ENCODE measurements at places on chromosomes 4 and X. TPM values are rescaled to one million over a fixed set of nuclear protein-coding genes. Genes with fewer than 3 reads are reported as not detected.
A peak's percentile ranks its signal among the peaks of the same experiment; 100 is the strongest.

The CDKL2 gene
- total RNA-seq = 3.1 TPM

The CENPVL1 gene
- total RNA-seq = not detected

The GRIA2 gene
- 44.1 TPM for total RNA-seq

The GRIA3 gene
- total RNA-seq = 13.8 TPM

The RPL10 gene
- total RNA-seq = 3,922 TPM

The SCD5 gene
- 30.3 TPM for total RNA-seq

The REPS2 gene
- 68.4 TPM for total RNA-seq

The CUL4B gene
- total RNA-seq = 88.1 TPM

DNA sequence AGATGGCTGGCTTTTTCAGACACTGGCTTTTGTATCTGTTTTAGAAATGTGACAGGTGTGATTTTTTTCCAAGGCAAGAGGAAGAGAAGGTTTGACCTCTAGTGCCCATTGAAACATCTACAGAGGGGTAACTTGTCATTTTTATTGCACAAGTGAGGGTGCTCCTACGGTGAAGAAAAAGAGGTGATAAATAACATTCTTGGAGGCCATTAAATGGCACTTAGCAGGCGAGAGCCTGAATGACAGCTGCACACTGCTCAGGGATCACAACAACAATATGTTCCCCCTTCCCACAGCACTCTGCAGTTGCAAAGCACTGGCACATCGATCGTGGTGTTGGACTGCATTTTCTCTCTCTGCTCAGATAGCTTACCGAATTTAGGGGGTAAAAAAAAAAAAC, 22.9 kb downstream of the FAM184B start:
- DNase-seq = no peak
- no peak overlapping the region for H3K4me3 ChIP-seq
- H3K4me1 ChIP-seq = no peaks in the 10 kb centered on the region
- no peaks in the 10 kb centered on the region for H3K27me3 ChIP-seq
- no peaks in the 10 kb centered on the region for H3K36me3 ChIP-seq
- no peak overlapping the region for H3K27ac ChIP-seq

DNA sequence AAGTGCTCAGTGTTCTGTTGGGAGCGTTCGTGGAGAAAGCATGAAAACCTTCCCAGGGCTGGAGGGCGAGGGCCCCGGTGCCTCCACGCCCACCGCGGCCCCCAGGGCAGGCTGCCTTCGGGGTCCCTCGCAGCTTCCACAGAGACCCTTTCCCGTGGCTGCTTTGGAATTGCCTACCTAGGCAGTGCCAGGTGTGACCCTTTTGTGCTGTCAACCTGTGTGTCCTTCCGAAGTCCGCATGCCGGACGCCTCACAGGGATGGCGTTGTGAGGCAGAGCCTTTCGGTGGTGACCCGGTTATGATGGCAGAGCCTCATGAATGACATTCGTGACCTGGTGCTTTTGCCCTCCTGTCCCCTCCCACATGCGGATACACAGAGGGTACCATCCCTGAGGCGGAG, 17.4 kb downstream of the TMEM175 start:
- H3K4me1 ChIP-seq = no peaks in the 10 kb centered on the region
- DNase-seq = no peak
- no peaks in the 10 kb centered on the region for H3K27me3 ChIP-seq
- H3K27ac ChIP-seq = no peak overlapping the region
- H3K36me3 ChIP-seq = no peaks in the 10 kb centered on the region

- no peak overlapping the region for H3K4me3 ChIP-seq
- H3K36me3 ChIP-seq = no peaks in the 10 kb centered on the region
- H3K27me3 ChIP-seq = no peaks in the 10 kb centered on the region
- DNase-seq = no peak
- H3K4me1 ChIP-seq = no peaks in the 10 kb centered on the region
Observed at GRCh38 chr4:54842226-54842625, 184.5 kb downstream of the KIT start.

DNA sequence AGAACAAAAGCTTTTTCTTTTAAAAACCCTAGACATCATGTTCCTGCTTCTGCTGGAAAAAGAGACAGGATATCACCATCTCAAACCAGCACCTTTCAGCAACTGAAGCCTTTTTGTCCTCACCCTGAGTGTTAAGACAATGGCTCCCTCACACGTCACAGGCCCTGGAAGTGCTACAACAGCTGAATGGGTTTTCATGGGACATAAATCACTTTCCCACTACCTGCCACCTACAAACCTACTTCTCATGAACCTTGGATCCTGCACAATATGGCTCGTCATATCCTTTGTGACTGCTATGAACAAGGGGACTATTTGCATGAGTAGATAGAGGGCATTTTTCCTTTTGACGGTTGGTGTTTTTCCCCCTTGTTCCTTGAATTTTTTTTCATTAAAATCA, 93.6 kb downstream of the TSPAN5 start:
- H3K4me3 ChIP-seq = no peak overlapping the region
- no peak overlapping the region for H3K27ac ChIP-seq
- no peaks in the 10 kb centered on the region for H3K4me1 ChIP-seq
- no peaks in the 10 kb centered on the region for H3K36me3 ChIP-seq
- DNase-seq = no peak

DNA sequence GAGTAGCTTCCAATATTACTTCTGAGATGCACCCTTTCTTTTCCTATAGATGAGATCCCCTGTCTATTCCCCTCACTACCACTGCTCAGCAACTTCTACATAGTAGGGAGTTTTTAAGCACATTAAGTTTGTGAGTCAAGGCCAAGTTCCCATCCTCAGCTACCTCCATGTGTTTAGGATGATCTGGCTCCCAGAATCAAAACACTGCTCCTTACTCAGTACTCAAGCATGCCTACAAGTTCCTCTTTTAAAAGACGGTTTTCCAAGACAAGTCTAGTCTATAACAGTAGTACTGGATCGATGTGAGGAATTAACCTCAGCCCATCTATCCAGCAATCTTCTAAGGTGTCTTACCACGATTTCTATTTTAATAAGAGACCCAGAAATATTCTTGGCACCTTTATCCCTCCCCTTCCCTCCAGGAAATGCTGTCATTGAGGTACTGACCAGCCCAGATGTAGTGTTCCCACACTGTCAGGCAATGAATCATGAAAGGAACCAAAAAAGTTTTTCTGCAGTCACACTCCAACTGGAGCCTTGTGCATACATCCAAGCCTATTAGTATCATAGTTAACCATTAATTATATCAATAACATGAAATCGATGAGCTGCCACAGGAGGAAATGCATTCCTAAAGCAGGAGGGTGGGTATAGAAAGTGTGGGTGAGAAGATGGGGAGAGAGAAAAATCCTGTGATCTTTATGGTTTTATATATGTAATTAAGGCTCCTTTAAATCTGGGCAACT, 29.6 kb downstream of the AREG start:
- no peak overlapping the region for H3K27ac ChIP-seq
- no peaks in the 10 kb centered on the region for H3K4me1 ChIP-seq
- no peaks in the 10 kb centered on the region for H3K36me3 ChIP-seq
- no peaks in the 10 kb centered on the region for H3K27me3 ChIP-seq
- no peak overlapping the region for H3K4me3 ChIP-seq
- no peak for DNase-seq

GRCh38 chr4:169446824-169447223, 165.6 kb downstream of the NEK1 start:
- H3K4me1 ChIP-seq = no peaks in the 10 kb centered on the region
- no peak overlapping the region for H3K4me3 ChIP-seq
- H3K27ac ChIP-seq = no peak overlapping the region
- no peak for DNase-seq
- no peaks in the 10 kb centered on the region for H3K27me3 ChIP-seq

DNA sequence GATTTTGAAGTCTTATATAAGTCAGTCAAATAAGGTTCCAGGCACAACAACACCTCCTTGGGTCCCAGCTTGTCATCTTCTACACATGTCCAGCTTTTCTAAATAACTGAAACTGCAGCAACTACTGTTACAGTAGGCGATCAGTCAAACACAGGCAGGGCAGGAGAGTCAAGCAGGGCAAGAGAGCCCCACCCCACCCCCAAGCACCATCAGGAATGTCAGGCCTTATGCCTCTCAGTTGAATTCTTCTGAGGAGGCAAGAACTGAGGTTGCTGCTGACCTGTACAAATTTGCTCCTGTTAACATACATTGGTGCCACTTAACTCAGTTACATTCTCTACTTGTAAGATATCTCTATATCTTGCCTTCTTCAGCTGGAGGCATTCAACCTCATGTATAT, 608.8 kb upstream of the PCDH10 start:
- H3K4me1 ChIP-seq = no peaks in the 10 kb centered on the region
- H3K36me3 ChIP-seq = no peaks in the 10 kb centered on the region
- no peak for DNase-seq
- no peaks in the 10 kb centered on the region for H3K27me3 ChIP-seq

DNA sequence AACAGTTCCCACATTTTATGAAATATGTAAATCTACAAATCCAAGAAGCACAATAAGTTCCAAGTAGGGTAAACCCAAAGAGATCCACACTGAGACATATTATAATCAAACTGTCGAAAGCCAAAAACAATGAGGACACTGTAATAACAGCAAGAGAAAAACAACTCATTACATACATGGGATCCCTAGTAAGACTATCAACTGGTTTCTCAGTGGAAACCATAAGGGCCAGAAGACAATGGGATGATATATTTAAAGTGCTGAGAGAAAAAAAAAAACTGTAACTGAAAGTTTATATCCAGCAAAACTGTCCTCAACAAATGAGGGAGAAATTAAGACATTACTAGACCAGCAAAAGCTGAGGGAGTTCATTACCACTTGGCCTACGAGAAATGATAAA, 34.7 kb downstream of the GLRA2 start:
- no peaks in the 10 kb centered on the region for H3K4me1 ChIP-seq
- no peaks in the 10 kb centered on the region for H3K36me3 ChIP-seq
- no peak for DNase-seq
- no peak overlapping the region for H3K27ac ChIP-seq
- no peak overlapping the region for H3K4me3 ChIP-seq

- DNase-seq = no peak
- H3K27ac ChIP-seq = no peak overlapping the region
- no peak overlapping the region for H3K4me3 ChIP-seq
- H3K27me3 ChIP-seq = no peaks in the 10 kb centered on the region
Observed at GRCh38 chr4:113692809-113693411, 68.6 kb downstream of the CAMK2D start.

DNA sequence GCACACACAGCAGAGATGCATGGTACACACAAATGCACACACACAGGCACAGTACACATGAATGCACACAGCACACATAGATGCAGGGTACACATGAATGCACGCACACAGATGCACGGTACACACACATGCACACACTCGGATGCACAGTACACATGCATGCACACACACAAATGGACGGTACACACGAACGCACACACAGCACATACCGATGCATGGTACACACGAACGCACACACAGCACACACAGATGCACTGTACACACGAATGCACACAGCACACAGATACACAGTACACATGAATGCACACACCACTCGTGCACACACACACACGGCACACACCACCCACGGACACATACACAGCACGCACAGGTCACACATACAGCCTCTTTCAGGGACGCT, 43.8 kb upstream of the CPLX1 start:
- H3K36me3 ChIP-seq = no peaks in the 10 kb centered on the region
- no peak for DNase-seq
- H3K27ac ChIP-seq = no peak overlapping the region
- H3K27me3 ChIP-seq = no peaks in the 10 kb centered on the region
- no peak overlapping the region for H3K4me3 ChIP-seq

- no peaks in the 10 kb centered on the region for H3K27me3 ChIP-seq
- no peak overlapping the region for H3K27ac ChIP-seq
- no peak for DNase-seq
- no peak overlapping the region for H3K4me3 ChIP-seq
- H3K4me1 ChIP-seq = no peaks in the 10 kb centered on the region
Observed at GRCh38 chr4:28469886-28470285, 1609.2 kb downstream of the STIM2 start.

- DNase-seq = peak; percentile 55
- H3K36me3 ChIP-seq = no peaks in the 10 kb centered on the region
- peak overlapping the region; percentile 98 for H3K4me3 ChIP-seq
- H3K27ac ChIP-seq = peak overlapping the region; percentile 99
Observed at GRCh38 chr4:118836301-118837120, 585 bp upstream of the SEC24D start.

GRCh38 chrX:37302569-37302968, 46.6 kb upstream of the PRRG1 start:
- H3K4me3 ChIP-seq = no peak overlapping the region
- H3K36me3 ChIP-seq = no peaks in the 10 kb centered on the region
- no peaks in the 10 kb centered on the region for H3K4me1 ChIP-seq
- H3K27me3 ChIP-seq = no peaks in the 10 kb centered on the region

GRCh38 chrX:8433109-8434062, 31.2 kb upstream of the VCX3B start:
- no peaks in the 10 kb centered on the region for H3K36me3 ChIP-seq
- no peaks in the 10 kb centered on the region for H3K27me3 ChIP-seq
- H3K27ac ChIP-seq = no peak overlapping the region

DNA sequence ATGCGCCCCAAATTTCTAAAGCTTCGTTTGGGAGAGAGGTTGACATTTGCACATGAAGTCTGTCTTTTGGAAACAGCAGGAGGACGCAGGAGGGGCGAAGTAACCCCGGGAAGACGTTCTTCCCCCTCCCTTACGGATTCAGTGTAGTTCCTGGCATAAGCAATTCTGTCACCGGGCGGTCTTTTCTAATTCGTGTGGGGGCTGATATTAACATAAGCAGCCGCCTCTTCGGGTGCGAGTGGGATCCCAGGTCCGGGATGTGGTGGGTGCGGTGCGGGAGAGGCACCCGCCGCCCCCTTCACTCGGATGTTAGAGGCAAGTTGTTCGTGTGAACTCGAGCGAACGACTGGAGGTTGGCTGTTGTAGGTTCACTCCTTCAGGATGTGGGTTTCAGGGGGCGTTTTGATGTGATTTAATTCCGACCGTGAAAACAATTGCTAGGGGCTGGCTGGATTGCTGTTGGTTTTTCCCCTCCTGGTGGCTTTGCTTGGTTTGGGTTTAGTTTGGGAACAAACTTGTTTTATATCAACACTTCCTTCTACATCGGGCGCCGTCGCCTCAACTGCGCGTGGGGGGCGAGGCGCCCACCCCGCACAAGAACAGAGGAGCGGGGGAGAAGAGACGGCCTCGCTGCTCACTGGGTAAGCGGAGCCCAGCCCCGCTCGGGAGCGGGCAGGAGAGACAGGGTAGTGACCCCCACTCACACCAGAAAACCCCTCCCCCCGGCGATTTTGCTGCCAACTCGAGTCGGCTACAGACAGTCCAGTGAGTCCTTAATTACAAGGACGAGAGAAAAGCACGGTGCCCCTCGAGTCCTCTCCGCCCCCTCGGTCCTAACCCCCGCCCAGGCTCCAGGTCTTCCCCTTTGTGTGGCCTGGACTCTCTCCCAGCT, 2.9 kb upstream of the LEF1 start:
- peak overlapping the region; percentile 69 for H3K27ac ChIP-seq
- no peak for DNase-seq
- no peaks in the 10 kb centered on the region for H3K36me3 ChIP-seq
- H3K27me3 ChIP-seq = peaks cover 14% of the 10 kb centered on the region

DNA sequence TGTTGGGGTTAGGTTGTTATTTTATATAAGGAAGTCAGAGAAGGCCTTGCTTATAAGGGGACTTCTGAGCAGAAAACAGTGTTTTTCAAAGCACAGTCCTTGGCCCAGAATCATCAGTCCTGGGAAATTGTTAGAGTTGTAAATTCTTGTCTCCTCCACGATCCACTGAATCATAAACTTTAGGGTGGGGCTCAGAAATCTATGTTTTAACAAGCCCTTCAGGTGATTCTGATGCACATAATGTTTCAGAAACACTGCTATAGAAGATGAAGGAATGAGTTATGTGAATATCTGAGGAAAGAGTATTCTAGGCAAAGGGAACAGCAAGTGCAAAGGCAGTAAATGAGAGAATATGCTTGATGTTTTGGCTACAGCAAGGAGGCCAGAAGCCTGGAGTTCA, 121.8 kb downstream of the COL4A6 start:
- H3K4me3 ChIP-seq = no peak overlapping the region
- no peak for DNase-seq
- H3K27ac ChIP-seq = no peak overlapping the region

Data from uterus (tissue), 4 donors.